CD4-positive, alpha-beta memory T cell (primary cell): ENCODE measurements at places on chromosomes 12 and 14. TPM values are rescaled to one million over a fixed set of nuclear protein-coding genes. Genes with fewer than 3 reads are reported as not detected.

Gene TAS2R9
- polyA plus RNA-seq, result not detected

Gene KRT1
- 25.5 TPM for polyA plus RNA-seq

Gene CD27
- polyA plus RNA-seq, result 402 TPM

Gene PPP2R3C
- 58.0 TPM for polyA plus RNA-seq

Gene MDM2
- 22.5 TPM for polyA plus RNA-seq

Gene RHOJ
- not detected for polyA plus RNA-seq

Gene ESR2
- 0.12 TPM for polyA plus RNA-seq

Gene NINJ2
- 25.5 TPM for polyA plus RNA-seq

Gene TCL1B
- not detected for polyA plus RNA-seq

Gene WNK1
- 4.5 TPM for polyA plus RNA-seq

Gene SOX5
- polyA plus RNA-seq, result 0.29 TPM

Gene DHRS2
- not detected for polyA plus RNA-seq

Gene AQP6
- not detected for polyA plus RNA-seq

Gene PPP1R12A
- polyA plus RNA-seq, result 130 TPM

Gene CLEC4D
- not detected for polyA plus RNA-seq

Gene GLS2
- polyA plus RNA-seq, result 4.2 TPM

Gene INHBE
- not detected for polyA plus RNA-seq
